ENCODE measurements at places on chromosomes 3 and 15.
A peak's percentile ranks its signal among the peaks of the same experiment; 100 is the strongest.

DNA sequence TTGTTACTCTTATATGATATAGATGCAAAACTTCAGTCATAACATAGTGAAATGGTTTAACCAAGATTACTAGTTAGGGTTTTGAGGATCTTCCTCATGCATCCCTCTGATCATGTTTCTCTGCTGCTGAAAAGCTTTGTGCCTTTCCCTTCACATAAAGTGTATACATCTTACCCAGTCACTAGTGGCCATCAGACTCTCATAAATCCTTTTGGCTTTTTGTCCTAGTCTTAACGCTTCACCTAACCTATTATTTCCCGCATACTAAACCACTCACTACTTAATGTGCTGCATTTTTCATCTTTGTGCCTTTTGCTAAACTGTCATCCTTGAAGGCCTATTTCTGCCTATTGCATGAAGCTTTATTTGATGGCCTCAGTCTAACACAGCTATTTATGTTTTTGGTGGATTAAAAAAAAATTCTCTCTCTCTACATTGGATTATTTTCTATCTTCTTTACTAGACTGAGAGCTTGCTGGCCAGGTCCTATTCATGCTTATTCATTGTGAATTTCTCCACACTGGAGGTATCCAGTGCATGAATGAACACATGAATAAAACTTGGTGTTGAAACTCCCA is 717.6 kb upstream of the GOLIM4 start:
- no peak for DNase-seq

GRCh38 chr15:55318588-55319494 is at the start of the genes PIGB and PIGBOS1:
Gene PIGB, plus strand, starts transcription at chr15:55319222. Its CDS starts 29 bp downstream, at chr15:55319251.
Gene PIGBOS1, minus strand, starts transcription at chr15:55319123. Its CDS starts 1,331 bp downstream, at chr15:55317792.
- DNase-seq: peak; percentile 44

DNA sequence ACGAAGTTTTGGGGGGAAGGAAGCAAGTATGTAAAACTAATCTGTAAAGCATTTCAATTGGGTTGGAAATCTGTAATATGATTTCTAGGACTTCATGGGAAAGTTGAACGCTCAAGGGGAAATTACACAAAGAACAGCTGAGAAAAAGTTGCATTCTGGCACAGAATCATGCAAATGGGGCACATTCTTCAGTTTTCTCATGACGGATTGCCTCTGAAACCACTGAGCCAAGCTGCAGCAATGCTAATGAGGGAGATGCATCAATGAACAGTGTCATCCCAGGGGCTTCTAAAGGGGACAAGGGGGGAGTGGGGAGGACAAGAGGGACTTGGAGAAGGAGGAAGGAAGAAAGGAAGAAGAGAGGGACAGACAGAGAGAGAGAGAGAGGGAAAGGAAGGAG is 291.4 kb upstream of the ATP11B start:
- DNase-seq: no peak

GRCh38 chr15:84898761-84899160 is 14.3 kb downstream of the SLC28A1 start:
- DNase-seq: no peak

DNA sequence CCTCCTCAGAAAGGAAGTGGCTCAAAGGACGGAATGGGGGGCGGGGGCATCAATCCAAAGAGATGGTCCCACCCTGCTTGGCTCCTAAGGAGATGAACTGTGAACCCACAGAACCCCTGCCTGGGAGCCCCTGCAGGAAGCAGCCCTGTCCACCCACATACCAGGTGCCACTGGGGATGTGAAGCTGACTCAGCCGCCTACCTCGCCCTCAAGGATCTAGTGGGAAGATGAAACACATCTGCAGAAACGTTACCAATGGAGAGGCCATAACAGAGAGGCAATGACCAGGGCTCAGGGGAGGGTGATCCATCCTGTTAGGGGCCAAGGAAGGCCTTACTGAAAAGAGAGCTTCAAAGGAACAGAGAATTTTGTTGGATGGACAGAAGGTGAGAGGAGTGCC is 35.1 kb downstream of the EAF1 start:
- DNase-seq: no peak

GRCh38 chr3:179234199-179234598 is 16.7 kb downstream of the KCNMB3 start:
- no peak for DNase-seq

- DNase-seq: no peak
Observed at GRCh38 chr15:48641416-48641815, 4.1 kb downstream of the FBN1 start.

- no peak for DNase-seq
Observed at GRCh38 chr15:54618120-54618519, 578.6 kb downstream of the RSL24D1 start.

DNA sequence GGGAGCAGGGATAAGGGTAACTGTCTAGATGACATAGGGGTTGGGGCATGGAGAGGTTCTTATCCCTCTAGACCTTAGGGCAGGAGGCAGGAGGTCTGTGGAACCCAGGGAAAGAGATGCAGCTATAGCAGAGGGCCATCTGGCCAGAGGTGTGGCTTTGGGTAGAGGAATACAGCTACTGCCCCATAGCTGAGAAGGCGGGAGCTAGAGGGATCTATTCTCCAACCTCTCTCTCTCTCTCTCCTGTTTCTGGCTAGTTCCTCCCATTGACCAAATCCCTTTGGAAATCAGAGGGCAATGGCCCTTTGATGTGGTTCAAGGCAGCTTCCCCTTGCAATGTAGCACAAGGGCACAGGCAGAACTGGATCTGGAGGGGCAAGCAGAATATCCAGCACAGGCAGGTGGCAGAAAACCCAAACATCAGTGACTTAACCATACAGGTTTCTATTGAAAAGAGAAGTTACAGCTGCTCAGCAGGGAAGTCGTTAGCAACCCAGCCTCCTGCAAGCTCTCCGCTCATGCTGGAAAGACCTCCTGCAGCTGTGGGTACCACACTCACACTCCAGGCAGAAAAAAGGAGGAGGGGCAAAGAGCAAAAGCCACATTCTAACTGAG is 22.3 kb upstream of the LMOD3 start:
- no peak for DNase-seq

GRCh38 chr15:35470441-35470840 is 75.5 kb downstream of the DPH6 start:
- no peak for DNase-seq

GRCh38 chr3:160948273-160948672 is 156.9 kb downstream of the B3GALNT1 start:
- DNase-seq: no peak
